ENCODE measurements at places on chromosomes 13 and 19. TPM values are rescaled to one million over a fixed set of nuclear protein-coding genes. Genes with fewer than 3 reads are reported as not detected.

- H3K36me3 ChIP-seq: no peaks in the 10 kb centered on the region
- DNase-seq: peak; percentile 38
- peaks cover 8% of the 10 kb centered on the region for H3K4me1 ChIP-seq
- H3K4me3 ChIP-seq: no peak overlapping the region
These were observed 4.3 kb upstream of the RLN3 start for GRCh38 chr19:14023404-14024235.

DNA sequence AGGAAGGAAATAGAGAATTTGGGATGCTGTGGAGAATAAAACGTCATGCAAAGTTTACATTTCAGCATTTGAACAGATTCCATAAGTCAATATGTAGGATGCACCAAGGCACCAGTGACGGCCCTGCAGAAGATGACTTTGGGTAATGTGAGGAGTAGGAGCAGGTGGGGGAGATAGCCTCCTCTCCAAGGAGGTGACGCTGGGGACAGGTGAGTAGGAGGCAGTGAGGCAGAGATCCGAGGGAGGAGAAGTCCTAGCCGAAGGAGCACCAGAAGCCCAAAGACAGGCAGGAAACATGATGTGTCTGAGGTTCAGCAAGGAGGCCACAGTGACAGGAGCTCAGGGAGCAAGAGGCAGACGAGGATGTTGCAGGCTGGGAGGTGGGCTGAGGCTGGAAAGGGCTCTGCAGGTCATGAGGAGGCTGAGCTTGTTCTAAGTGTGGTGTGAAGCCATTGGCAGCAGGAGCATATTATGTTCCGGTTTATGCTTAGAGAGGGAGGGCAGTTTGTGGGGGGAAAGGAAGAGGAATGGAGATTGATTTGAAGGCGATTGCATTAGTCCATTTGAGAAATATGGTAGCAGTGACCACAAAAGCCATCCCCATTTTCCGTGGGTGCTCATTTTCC lies 55.7 kb upstream of the C1QTNF9 start:
- DNase-seq: peak; percentile 47
- peak overlapping the region; percentile 87 for H3K4me3 ChIP-seq
- peak overlapping the region; percentile 95 for H3K27ac ChIP-seq
- H3K36me3 ChIP-seq: peaks cover 49% of the 10 kb centered on the region
- peaks cover 68% of the 10 kb centered on the region for H3K4me1 ChIP-seq

GRCh38 chr19:22608441-22608840 lies 25.7 kb upstream of the ZNF492 start:
- H3K4me1 ChIP-seq: no peaks in the 10 kb centered on the region
- no peak overlapping the region for H3K27ac ChIP-seq
- H3K27me3 ChIP-seq: no peaks in the 10 kb centered on the region
- no peak overlapping the region for H3K4me3 ChIP-seq
- no peaks in the 10 kb centered on the region for H3K36me3 ChIP-seq

DNA sequence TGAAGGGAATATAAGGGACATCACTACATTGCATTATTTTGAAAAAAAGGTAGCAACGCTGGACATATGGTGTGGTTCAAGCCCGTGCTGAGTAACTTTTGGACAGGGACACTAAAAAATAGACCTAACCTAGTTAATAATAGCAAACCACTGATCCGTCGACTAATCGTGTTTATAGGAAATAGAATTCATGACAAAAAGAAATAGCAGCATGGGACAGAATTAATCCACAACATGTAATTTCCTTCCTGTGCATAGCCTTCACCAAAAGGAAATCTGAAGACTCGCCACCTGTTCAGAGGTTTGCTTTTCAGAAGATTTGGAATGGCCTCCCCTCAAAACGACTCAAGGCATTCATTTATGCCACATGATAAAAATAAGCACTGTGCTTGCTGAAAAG lies 128.7 kb downstream of the FGF14 start:
- H3K27ac ChIP-seq: no peak overlapping the region
- no peak overlapping the region for H3K4me3 ChIP-seq
- H3K27me3 ChIP-seq: peaks cover 6% of the 10 kb centered on the region
- H3K4me1 ChIP-seq: no peaks in the 10 kb centered on the region

- H3K36me3 ChIP-seq: no peaks in the 10 kb centered on the region
- H3K27ac ChIP-seq: no peak overlapping the region
- no peak for DNase-seq
These were observed 69.1 kb downstream of the SIAH3 start for GRCh38 chr13:45782327-45783045.

DNA sequence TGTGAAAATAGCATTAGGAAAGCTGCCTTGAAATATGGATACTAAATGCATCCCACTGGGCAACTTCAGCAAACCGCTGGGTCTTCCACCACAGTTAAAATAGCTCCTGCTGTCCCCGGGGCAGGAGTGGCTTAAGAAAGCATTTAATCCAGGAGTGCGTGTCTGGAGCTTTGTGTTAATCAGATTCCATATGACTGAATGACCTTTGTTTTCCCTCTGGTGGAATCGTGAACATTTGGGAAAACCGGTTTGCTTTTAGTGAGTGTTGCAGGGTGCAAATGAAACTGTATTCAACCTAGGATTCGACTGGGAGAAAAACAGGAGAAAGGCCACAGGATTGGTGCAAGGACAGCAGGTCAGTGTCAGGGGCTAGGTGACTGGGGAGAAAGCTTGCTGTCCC lies 237.6 kb upstream of the MAB21L1 start:
- H3K4me1 ChIP-seq: no peaks in the 10 kb centered on the region
- no peaks in the 10 kb centered on the region for H3K27me3 ChIP-seq
- H3K36me3 ChIP-seq: no peaks in the 10 kb centered on the region
- no peak overlapping the region for H3K27ac ChIP-seq
- no peak for DNase-seq

- H3K27ac ChIP-seq: no peak overlapping the region
- H3K4me1 ChIP-seq: no peaks in the 10 kb centered on the region
- H3K36me3 ChIP-seq: no peaks in the 10 kb centered on the region
- DNase-seq: no peak
- no peak overlapping the region for H3K4me3 ChIP-seq
These were observed 58.3 kb upstream of the ZNF507 start for GRCh38 chr19:32287086-32287485.

DNA sequence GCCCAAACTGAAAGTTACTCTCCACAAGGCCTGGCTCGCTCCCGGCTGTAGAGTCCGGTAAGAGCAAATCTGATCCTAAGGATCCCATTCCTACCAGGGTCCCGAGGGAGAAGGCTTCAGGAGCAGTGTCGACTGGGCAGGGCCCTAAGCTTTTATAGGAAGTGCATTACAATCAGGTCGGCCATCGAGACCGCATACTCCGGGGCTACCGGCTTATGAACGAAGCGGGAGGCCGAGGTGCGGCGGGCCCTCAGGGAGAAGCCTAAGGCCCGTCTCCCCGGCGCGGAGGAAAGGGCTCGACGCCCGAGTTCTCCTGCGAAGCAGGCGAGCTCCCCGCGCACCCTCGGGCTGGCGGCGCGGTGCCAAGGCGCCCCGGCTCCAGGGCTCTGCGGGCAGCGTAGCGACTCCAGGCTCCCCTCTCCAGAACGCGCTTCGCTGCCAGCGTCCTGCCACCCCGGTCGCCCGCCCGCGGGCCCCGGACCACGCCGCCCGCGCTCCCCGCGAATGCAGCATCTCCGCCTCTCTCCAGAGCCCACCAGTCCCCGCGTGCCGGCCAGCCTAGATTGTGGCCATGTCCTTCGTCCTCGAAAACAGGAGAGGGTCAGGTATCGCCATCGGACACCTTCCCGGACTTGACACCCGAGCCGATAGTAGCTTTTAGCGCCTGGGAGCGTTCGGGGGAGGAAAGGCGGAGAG lies 1.4 kb downstream of the EFNB2 start:
- peaks cover 16% of the 10 kb centered on the region for H3K4me1 ChIP-seq
- peak; percentile 20 for DNase-seq
- peaks cover 40% of the 10 kb centered on the region for H3K27me3 ChIP-seq
- peak overlapping the region; percentile 50 for H3K4me3 ChIP-seq

GRCh38 chr19:8361921-8362793 lies 1.8 kb upstream of the ANGPTL4 start:
- H3K36me3 ChIP-seq: no peaks in the 10 kb centered on the region
- DNase-seq: peak; percentile 66
- peak overlapping the region; percentile 20 for H3K4me3 ChIP-seq
- peaks cover 20% of the 10 kb centered on the region for H3K4me1 ChIP-seq
- peaks cover 34% of the 10 kb centered on the region for H3K27me3 ChIP-seq

DNA sequence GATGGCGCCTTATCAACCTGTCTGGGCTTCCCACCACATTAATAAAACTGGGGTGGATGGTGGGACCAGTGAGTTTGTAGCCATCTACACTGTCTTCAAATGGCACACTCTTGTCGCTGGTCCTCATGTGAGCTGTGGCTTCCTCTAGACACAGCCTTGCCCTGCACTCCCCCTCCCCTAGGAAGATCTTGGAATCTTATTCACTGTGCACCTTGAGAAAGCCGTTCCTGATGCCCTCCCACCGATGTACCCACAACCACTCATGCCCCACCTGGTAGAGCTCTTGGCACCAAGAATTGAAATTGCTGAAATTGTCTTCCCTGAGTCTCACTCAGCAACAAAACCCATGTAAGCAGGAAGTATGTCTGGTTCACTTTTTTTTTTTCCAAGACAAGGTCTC lies 146.0 kb downstream of the PTPRS start:
- no peaks in the 10 kb centered on the region for H3K4me1 ChIP-seq
- no peak overlapping the region for H3K27ac ChIP-seq
- no peak overlapping the region for H3K4me3 ChIP-seq
- no peaks in the 10 kb centered on the region for H3K36me3 ChIP-seq
- no peak for DNase-seq

DNA sequence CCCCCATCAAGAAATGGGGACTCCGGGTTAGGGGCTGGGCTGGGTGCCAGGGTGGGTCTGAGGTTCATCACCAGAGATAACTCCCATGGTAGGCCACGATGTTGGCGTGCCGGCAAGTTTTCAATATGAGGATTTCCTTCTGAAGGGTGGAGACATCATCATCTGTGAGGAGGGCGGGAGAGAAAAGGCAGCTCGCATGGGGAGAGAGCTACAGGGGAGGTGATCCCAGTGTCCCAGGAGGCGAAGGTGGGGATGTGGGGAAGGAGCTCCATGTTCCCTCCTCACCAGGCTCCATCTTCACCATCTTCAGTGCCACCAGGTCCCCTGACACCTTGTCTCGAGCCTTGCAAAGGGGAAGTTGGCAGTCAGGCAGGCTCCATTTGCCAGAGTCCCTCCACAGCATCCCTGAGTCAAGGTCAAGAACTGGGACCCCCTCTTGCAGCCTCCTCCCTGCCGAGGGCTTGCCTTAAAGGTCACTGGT lies 430 bp downstream of the MAP4K1 start:
- peak; percentile 51 for DNase-seq
- peaks cover 44% of the 10 kb centered on the region for H3K4me1 ChIP-seq
- peak overlapping the region; percentile 92 for H3K27ac ChIP-seq
- H3K4me3 ChIP-seq: peak overlapping the region; percentile 99
- no peaks in the 10 kb centered on the region for H3K27me3 ChIP-seq

DNA sequence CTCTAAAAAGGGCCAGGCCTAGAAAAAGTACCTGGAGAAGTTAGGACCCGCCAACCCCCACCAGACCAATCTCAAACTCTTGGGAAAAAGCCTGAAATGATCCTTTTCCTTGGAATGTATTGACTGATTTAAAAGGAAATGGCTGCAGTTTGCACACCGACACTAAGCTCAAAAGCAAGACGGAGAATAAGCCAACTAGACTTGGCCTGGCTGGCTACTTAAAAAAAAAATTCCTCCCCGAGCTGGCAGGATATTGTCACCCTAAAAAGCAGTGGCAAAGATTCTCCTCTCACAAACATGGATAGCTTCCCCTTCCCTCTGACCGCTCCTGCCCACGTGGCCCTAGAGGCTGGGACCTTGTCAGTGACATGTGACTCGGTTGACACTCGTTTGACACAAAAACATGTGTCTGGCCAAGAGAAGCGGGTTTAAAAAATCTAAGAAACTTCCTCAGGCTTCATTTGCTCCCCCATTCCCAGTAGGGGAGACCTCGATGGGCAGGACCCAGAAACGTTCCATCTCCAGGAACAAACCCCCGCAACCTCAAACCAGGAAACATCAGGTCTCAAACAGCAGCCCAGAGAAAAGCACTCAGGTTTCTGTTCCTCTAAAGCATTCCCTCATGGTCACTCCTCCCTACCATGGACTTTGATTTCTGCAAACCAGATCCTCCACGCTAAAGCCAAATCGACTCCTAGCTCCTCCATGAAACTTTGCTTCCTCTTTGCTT lies 1.3 kb downstream of the RFX1 start:
- DNase-seq: no peak
- H3K4me3 ChIP-seq: peak overlapping the region; percentile 77
- H3K27ac ChIP-seq: peak overlapping the region; percentile 85
- no peaks in the 10 kb centered on the region for H3K27me3 ChIP-seq
- H3K36me3 ChIP-seq: peaks cover 4% of the 10 kb centered on the region

DNA sequence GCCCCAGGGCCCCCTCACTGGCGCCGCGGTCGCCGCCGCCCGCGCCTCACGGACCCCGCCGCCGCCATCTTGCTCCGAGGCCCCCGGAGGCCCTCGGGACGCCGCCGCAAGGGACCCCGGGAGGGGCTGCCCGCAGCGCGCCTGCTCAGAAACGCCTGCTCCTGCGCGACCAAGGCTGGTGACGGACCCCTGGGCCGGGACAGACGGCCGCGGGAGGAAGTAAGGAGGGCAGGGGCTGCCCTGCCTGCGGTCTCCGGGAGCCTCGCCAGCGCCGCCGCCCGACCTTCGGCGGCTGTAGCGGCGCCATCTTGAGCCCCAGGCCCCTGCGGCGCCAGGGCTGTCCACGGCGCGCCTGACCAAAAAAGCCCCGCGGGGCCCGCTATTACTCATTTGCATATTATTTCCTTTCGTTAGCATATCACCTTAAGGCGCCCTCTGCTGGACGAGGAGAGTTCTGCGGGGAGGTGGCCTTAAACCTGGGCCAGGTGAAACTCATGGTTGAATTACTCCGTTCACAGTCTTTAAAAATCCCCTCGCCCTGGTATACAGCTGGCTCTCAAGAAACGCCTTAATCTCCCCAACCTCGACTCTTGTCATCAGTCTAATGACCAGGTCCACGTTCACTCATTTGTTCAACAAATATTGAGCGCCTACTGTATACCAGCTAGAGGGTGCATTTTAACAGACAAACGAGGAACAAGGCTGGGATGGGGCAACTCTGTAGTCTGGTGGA lies at the start of gene REXO1:
REXO1 (minus strand) TSS at position 85 of the 733 bp plus-strand sequence. CDS start 125 bp downstream, outside the sequence.
- no peaks in the 10 kb centered on the region for H3K27me3 ChIP-seq
- peak; percentile 98 for DNase-seq
- H3K36me3 ChIP-seq: peaks cover 9% of the 10 kb centered on the region
- peaks cover 61% of the 10 kb centered on the region for H3K4me1 ChIP-seq
- H3K27ac ChIP-seq: peak within 1 kb of the TSS; percentile 89
- H3K4me3 ChIP-seq: peak within 1 kb of the TSS; percentile 88

GRCh38 chr19:14198384-14199376 lies 7.3 kb downstream of the ADGRL1 start:
- no peaks in the 10 kb centered on the region for H3K27me3 ChIP-seq
- DNase-seq: no peak
- no peak overlapping the region for H3K27ac ChIP-seq
- H3K4me1 ChIP-seq: peaks cover 18% of the 10 kb centered on the region
- no peak overlapping the region for H3K4me3 ChIP-seq

- H3K4me3 ChIP-seq: no peak overlapping the region
- DNase-seq: no peak
- no peaks in the 10 kb centered on the region for H3K36me3 ChIP-seq
- H3K27ac ChIP-seq: no peak overlapping the region
- H3K27me3 ChIP-seq: no peaks in the 10 kb centered on the region
These were observed 115.0 kb downstream of the GGACT start for GRCh38 chr13:100473501-100474044.

The NECTIN2 gene
- total RNA-seq: 1.9 TPM

The TTYH1 gene
- not detected for total RNA-seq

The TTC9B gene
- not detected for total RNA-seq

The ZNF714 gene
- 18.0 TPM for total RNA-seq

The ZNF230 gene
- 3.8 TPM for total RNA-seq

The VAV1 gene
- 77.9 TPM for total RNA-seq

The PROZ gene
- total RNA-seq: not detected

The SPACA4 gene
- not detected for total RNA-seq

The ANKLE1 gene
- total RNA-seq: 10.5 TPM

The NR1H2 gene
- 75.6 TPM for total RNA-seq

The PEAK3 gene
- not detected for total RNA-seq

The PRR22 gene
- 2.2 TPM for total RNA-seq

The OR10H1 gene
- total RNA-seq: not detected

The CYSLTR2 gene
- total RNA-seq: 2.1 TPM

Data from activated CD4-positive, alpha-beta memory T cell treated with anti-CD3 and anti-CD28 coated beads for 36 hours (primary cell).